ENCODE measurements at places on chromosomes 1 and 21.

- DNase-seq, result no peak
Measured at GRCh38 chr1:19759740-19760089, 40.0 kb downstream of the TMCO4 start.

GRCh38 chr1:13790290-13791030 is 90.5 kb downstream of the PRDM2 start:
- no peak for DNase-seq

- no peak for DNase-seq
Measured at GRCh38 chr1:190608282-190608681, 130.6 kb upstream of the BRINP3 start.

GRCh38 chr21:45182958-45183357 is 104.7 kb downstream of the POFUT2 start:
- DNase-seq, result no peak

DNA sequence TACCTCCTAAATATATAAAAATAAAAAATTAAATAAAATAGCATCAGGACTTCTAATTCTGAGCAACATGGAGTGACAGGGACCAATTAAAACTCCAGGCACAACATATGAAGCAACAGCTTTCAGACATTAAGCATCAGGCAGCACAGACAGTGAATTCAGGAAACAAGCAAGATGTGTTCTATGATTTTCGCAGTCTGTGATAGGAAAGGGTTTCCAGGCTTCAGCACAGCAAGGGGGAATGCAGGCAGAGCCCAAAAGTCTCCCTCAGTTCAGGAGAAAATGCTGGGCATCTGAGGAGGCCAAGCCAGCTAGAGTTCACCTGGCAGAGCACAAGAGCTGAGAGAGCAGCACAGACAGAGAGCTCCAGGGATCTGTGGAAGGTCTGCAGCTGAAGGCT is 22.2 kb upstream of the CTTNBP2NL start:
- no peak for DNase-seq

DNA sequence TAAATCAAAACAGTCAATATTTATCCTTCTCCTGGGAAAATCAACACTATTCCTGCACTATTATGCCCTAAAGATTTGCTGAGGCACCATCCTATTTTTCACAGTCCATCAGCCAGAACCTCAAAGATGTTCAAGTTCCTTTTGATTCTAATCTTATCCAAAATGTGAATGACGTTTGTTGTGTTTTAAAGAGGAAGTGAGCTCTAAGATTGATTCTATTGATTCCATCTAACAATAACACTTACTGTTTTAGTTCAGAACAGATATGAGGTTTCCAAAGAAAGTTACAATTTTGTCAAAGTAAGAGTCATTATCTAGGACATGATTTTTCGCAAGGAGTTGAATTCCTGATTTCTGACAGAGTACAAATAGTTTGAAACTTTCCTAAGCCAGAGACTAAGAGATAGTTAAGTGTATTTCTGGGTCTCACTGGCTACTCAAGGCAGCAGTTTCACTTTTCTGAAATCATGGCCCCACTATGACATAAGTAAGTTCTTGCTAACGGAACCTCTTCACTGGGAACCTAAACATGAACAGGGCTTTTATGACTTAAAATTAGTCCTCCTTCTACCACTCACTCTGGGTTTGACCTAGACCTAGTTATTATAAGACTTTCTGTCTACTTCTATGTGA is 84.7 kb downstream of the LHX9 start:
- DNase-seq, result no peak

DNA sequence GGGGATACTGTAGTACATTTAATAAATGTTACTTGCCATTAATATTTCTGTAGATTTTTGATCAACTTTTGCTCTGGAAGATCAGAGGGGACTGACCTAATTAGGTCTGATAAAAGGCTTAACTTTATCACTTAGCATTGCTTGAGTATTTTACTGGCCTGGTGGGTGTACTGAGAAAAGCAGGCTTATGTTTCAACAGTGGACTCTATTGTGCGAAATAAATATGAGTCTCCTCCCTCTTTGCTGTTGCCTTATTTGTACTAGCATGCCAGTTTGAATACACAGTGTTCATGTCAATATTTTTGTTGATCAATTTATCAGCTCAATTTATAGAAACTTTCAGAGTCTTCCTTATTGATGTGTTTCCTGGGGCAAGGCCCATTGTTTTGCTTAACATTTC is 49.1 kb downstream of the EBNA1BP2 start:
- DNase-seq, result no peak

- no peak for DNase-seq
Measured at GRCh38 chr1:203167026-203167912, 8.4 kb downstream of the MYBPH start.

DNA sequence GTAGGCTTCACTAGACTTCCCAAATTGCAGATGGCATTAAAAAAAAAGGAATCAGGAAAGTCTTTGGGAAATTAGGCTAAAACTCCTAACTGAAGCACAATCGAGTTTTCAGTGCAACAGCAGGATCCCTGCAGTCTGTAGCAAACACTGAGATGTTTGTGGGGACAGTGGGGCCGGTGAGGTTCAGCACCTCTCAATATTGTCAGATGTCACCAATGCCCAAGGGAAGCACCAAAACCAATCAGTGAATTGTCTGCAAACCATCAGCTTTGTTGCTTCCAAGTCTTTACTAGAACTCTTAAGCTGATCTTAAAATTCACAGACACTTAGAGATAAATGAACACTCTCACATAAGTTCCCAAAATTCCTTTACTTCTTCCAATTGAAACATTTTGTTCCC is 2.6 kb downstream of the ERG start:
- no peak for DNase-seq

DNA sequence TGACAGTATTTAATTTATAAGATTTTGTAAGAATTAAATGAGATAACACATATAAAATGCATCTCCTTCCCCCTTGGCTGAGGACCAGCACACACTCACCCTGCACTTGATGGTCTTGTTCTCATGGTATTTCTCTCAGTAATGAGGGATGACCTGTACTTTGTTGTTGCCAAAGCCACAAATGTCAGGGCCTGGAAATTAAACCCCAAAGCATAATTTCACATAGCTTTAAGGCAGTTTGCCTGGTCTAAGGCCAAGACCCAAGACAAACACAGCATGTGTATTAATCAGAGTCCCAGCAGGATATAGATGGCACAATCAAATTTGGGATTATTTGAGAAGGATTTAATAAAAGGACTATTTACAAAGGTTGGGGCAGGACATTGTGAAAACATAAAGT is 48.6 kb upstream of the EPS15 start:
- DNase-seq, result peak; percentile 67

DNA sequence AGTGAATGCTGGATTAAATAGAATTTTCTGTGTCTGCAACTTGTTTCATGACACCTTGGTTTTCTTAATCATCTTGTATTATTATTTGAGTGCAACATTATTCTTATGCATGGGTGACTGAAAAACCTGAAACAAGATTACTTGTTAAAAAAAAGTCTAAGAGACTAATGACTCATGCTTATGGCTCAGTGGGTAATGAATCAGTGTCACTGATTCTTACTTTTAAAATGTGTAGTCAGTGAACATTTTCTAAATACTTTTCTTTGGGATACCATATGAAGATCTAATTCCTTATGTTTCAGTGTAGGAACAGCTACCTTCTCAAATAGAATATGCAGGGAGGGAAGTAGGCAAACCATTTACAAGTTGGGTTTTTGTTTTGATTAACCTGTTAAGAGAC is 65.5 kb downstream of the PRKAA2 start:
- peak; percentile 85 for DNase-seq

DNA sequence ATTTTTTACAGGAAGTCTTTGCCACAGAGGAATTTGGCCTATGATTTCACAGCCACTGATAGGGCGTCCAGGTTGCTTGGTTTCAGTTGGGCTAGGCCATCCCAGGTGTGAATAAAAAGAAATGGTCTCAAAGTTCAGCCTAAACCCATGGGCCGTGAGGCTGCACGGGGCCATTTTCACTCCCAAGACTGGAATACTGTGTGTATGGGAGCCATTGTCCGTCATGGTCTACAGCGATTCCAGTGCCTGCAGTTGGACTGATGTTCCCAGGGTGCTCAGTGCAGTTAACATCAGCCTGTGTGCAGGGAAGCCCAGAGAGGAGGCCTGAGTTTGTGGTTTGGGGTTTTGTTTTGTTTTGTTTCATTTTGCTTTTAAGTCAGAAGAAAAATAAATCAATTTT is 133.2 kb downstream of the ADSS2 start:
- no peak for DNase-seq

DNA sequence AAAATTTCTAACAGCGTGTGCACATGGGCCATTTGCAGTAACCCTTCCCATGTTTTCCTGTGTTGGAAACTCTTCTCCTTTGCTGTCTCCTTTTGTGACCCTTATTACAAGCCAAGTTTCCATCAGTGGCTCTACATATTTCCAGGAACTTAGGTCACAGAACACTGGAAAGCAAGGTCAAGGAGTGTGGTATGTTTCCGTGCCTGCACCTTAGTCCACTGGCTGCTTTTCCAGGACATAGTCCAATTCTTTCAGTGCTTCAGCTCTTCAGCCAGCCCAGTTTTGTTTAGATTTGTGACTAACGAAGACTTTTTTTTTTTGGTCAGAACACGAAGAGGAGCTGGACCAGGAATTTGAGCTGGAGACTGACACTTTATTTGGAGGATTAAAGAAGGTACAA is 33.8 kb downstream of the HHAT start:
- DNase-seq, result no peak

GRCh38 chr1:165481820-165482532 is 37.0 kb upstream of the RXRG start:
- peak; percentile 85 for DNase-seq

DNA sequence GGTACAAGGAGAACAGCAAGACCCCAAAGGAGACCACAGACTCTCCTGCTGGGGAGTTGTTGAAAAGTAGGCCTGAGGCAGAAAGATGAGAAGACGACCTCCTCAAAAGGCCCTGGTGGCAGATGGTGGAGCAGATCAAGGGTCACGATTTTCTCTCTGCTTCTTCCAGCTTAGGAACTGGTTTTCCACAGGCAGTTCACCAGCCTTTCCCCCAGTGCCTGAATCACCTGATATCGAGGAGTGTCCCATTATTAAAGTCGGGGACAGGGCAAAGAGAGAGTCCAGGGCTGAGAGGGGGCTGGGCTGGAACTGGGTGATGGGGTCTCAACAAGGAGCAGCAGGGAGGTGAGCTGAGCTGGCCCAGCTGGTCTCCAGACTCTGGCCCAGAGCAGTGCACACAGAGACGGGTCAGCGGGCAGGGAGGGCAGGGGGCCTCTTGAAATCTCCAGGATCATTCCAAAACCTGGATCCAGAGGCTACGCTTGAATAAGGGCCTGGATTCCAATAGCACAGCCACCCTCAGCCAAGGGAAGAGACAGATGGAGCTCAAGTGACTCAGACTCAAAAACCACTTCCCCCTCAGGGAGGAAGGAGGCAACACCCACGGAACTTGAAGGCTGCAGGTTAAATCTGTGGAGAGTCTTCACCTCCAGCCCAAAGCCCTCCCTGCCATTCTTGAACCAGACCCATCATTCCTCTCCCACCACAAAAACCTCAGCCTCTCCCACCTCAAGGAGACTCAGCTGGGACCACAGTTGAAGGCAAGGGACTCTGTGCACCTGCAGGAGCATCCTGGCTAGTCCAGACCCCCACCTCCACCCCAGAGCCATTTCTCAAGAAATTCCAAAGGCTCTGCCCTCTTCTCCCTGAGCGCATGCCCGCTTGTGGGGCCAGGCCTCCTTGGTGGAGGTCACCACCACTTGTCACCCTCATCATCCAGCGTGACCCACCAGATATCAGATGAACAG is at the start of gene S100A5:
S100A5 (minus strand) TSS at position 541 of the 968 bp plus-strand sequence. CDS start 743 bp downstream, outside the sequence.
- peak; percentile 65 for DNase-seq

DNA sequence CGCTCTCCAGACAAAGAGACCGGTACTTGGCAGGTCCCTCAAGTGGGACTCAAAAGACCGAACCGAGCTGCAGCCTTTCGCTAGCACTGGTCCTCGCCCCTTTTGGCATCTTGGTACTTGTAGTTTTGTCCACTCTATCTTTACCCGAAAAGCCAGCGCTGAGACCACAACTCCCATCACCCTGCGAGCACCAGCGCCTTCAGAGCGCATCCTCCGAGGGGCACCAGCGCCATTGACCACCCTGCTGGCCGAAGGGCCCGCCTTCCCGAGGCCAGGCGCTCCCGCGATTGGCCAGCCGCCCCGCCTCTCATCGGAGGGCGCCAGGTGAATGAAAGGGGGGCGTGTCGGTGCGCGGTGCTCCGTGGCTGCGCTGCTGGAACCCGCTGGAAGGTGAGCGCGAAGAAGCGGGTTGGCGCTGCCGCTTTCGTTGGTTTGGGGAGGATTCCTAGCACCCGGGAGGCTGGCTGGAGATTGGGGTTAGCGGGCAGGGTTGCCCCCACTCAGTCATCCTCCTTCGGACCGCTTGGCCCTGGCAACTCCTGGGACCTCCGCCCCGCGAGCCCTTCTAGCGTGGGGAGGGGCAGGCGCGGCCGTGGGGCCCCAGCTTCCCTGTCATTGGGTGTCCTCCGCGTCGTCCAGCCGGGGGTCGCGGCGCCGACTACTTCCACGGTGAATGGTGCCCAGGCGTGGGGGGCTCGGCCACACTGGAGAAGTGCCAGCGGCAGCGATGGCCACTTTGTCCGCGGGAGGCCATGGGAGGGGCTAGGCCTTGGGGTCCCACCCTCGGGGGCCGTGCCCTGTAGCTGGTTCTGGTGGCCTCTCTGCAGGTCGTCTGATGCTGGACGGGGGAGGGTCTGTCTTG is at the start of gene ZBTB8B:
ZBTB8B (plus strand) TSS at position 357 of the 862 bp plus-strand sequence. CDS start 5,553 bp downstream, outside the sequence.
- DNase-seq, result no peak

GRCh38 chr1:240608707-240609106 is 3.2 kb downstream of the GREM2 start:
- no peak for DNase-seq

DNA sequence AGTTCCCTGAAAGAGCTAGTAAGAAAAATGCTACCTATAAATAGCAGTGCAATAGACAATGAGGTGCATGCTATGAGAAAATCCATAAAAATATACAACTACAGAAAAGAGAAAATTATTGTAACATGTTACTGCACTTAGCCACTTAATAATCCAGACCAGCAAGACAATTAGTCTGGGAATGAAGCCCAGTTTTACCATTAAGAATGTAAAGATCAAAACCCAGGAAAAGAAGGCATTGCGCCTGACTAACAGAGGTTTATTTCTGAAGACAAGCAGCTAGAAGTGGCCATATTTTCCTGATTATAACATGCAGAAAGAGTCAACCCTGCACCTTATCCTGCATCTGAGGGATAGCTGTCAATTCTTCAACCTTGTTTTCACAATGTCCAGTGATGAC is 276.4 kb upstream of the PRMT6 start:
- no peak for DNase-seq

- DNase-seq, result no peak
Measured at GRCh38 chr1:218034468-218034867, 250.6 kb upstream of the RRP15 start.

GRCh38 chr1:102098536-102098935 is 101.8 kb upstream of the OLFM3 start:
- no peak for DNase-seq

- no peak for DNase-seq
Measured at GRCh38 chr1:53728702-53729455, 10.1 kb downstream of the GLIS1 start.

DNA sequence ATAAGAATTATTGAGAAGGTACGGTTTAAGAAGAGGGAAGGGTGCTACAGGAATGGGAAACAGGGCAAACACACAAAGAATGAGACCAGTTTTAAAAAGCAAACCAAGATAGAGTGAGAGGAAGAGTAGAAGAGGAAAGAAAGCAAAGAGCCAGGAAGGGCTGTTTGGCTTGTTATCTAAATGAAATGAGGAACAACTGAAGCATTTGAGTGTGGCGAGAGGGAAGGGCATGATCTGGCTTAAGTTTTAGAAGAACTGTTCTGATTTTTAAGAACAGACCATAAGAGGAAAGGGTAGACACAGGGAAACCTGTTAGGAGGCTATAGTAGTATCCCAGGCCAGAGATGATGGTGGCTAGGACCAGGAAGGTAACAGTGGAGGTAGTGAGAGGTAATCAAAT is 73.8 kb downstream of the TUT4 start:
- no peak for DNase-seq

GRCh38 chr21:34092262-34092921 is 19.0 kb downstream of the MRPS6 start:
- no peak for DNase-seq

All from HCEC 1CT (cell line).